ENCODE measurements at places on chromosomes 2 and 18. TPM values are rescaled to one million over a fixed set of nuclear protein-coding genes. Genes with fewer than 3 reads are reported as not detected.

IL36RN gene
- total RNA-seq: 0.14 TPM

CRYBA2 gene
- not detected for total RNA-seq

MORN2 gene
- total RNA-seq: 38.3 TPM

RESP18 gene
- not detected for total RNA-seq

DSC3 gene
- 1.6 TPM for total RNA-seq

IL37 gene
- not detected for total RNA-seq

CYP27C1 gene
- total RNA-seq: 3.2 TPM

PARD6G gene
- 2.7 TPM for total RNA-seq

DOCK10 gene
- 37.1 TPM for total RNA-seq

MEP1B gene
- total RNA-seq: 0.10 TPM

HOXD13 gene
- total RNA-seq: 0.15 TPM

BMP10 gene
- not detected for total RNA-seq

Data from A549 treated with Hydrocortisone at 1 μM for 4 hours (cell line).